ENCODE measurements at places on chromosomes 3 and 15. TPM values are rescaled to one million over a fixed set of nuclear protein-coding genes. Genes with fewer than 3 reads are reported as not detected.

- H3K4me1 ChIP-seq = no peaks in the 10 kb centered on the region
- no peaks in the 10 kb centered on the region for H3K36me3 ChIP-seq
- no peak overlapping the region for H3K4me3 ChIP-seq
- DNase-seq = no peak
These were observed 49.3 kb upstream of the ANKRD34C start for GRCh38 chr15:79233236-79233635.

DNA sequence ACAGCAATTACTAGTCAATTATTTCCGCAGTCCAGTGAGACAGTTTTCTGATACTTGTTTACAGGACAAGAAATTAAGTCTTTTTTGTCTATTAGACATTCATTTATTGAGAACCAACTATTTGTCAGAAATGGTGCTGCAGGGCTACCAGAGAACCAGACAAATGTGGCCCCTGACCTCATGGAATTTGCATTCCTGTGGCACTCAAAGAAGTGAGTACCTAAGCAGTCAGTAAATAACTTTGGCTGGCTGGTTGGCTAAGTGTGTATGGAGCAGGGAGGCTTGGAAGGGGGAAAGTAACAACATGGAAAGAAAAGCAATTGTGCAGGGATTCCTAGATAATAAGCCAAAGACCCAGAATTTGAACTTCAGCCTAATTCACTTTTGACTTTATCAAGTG, 837.0 kb upstream of the CFAP20DC start:
- no peaks in the 10 kb centered on the region for H3K27me3 ChIP-seq
- no peak overlapping the region for H3K27ac ChIP-seq
- no peak overlapping the region for H3K4me3 ChIP-seq
- no peak for DNase-seq

The PPM1L gene
- 2.7 TPM for total RNA-seq

The SAXO2 gene
- 1.8 TPM for total RNA-seq

GRCh38 chr3:193407688-193408087, 29.1 kb upstream of the ATP13A5 start:
- no peaks in the 10 kb centered on the region for H3K4me1 ChIP-seq
- no peak overlapping the region for H3K27ac ChIP-seq
- no peak overlapping the region for H3K4me3 ChIP-seq
- H3K27me3 ChIP-seq = no peaks in the 10 kb centered on the region
- no peak for DNase-seq
- H3K36me3 ChIP-seq = no peaks in the 10 kb centered on the region

The EPHA6 gene
- total RNA-seq = not detected

Data from activated CD4-positive, alpha-beta T cell treated with anti-CD3 and anti-CD28 coated beads, Interleukin-2, amount 10 ng/mL, durations not matched to agents 24 days and 14 days (primary cell).